ENCODE measurements at places on chromosomes 16 and 17. TPM values are rescaled to one million over a fixed set of nuclear protein-coding genes. Genes with fewer than 3 reads are reported as not detected.

CLEC19A gene
- total RNA-seq = 0.32 TPM

TP53TG3F gene
- 0.15 TPM for total RNA-seq

PLK1 gene
- 153 TPM for total RNA-seq

CCDC40 gene
- total RNA-seq = 7.3 TPM

FLII gene
- 228 TPM for total RNA-seq

CDC42EP4 gene
- 69.1 TPM for total RNA-seq

IL32 gene
- total RNA-seq = 28.1 TPM

DUSP3 gene
- total RNA-seq = 61.1 TPM

FZD2 gene
- 34.9 TPM for total RNA-seq

Data from A549 treated with Mapracorat at 1 μM for 4 hours (cell line).